ENCODE measurements at places on chromosomes 3 and 15. TPM values are rescaled to one million over a fixed set of nuclear protein-coding genes. Genes with fewer than 3 reads are reported as not detected.

Gene ZMYND10
- 3.6 TPM for total RNA-seq

Gene DZIP1L
- 11.1 TPM for total RNA-seq

Gene GPR149
- not detected for total RNA-seq

Gene APOD
- total RNA-seq: not detected

Gene UCN2
- total RNA-seq: 1.8 TPM

Gene DPPA4
- 0.26 TPM for total RNA-seq

Gene KCNMB2
- total RNA-seq: not detected

Gene CKMT1A
- total RNA-seq: 4.6 TPM

Gene AGBL1
- total RNA-seq: not detected

Gene GNAT1
- not detected for total RNA-seq

Gene C3orf33
- total RNA-seq: 3.2 TPM

Measured in Panc1 (cell line).